ENCODE measurements at places on chromosomes 2 and 18.

DNA sequence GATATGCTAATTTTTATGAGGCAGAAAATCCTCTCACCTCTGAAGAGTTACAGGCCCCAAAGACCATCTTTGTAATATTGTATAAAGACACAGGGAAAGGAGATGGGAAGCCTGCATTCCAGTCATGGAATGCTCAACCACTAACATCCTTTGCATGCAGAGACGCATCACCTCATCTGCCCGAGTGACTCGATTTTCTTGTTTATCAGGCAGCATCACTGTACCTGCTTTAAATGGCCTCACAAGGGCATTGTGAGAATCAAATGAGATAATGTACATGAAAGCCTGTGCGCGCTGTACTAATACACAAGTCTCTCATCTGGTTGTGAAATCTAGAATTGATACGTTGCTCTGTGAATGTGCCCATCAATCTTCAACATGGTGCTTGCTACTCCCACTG, 10.2 kb upstream of the TMEM247 start:
- no peak for DNase-seq

DNA sequence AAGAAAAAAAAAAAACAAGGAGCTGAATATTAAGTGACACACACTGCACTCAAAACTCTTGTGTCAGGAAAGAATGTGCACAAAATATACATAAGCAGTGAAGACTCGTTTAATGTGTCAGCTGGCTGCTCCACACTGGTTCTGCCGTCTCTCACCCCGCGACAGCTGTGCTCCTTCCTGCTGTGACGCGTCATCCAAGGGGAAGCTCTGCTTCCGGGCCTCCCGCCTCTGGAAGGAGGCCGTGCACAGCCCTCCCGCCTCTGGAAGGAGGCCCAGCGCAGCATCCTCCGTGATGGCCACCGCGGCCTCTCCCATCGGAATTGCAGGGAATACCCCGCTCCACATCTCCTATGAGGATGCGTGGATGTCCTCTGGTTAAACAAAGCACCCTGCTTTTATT, 151.0 kb downstream of the HDAC4 start:
- DNase-seq: no peak

DNA sequence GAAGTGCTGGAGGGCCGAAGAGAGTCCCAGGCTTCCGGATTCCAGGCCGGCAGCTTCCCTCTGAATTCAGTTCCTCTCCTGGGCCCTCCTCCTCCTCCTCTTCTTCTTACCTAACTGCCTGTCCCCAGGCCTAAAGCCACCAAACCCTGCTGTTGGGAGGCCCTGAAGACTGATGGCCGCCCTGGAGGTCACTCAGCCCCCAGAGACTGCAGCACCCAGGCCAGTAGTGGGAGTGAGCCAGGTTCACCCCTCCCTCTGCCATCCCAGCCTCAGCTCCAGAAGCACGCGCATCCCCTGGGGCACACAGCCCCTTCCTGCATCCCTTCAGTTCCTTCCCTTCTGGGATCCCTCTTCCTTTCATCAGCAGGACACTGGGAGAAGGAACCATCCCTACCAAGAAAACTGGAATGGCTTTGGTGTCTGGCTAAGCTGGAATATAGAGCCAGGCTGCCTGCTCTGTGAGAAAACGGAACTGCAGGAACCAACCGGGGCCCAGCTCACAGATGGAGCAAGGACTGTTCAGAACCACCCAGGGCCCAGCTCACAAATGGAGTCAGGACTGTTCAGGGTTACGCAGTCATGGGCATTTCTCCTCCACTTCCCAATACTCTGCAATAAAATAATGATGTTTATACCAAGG, 127.4 kb downstream of the NDUFA10 start:
- no peak for DNase-seq

GRCh38 chr2:81481994-81482368, 1177.4 kb upstream of the LRRTM1 start:
- DNase-seq: no peak

DNA sequence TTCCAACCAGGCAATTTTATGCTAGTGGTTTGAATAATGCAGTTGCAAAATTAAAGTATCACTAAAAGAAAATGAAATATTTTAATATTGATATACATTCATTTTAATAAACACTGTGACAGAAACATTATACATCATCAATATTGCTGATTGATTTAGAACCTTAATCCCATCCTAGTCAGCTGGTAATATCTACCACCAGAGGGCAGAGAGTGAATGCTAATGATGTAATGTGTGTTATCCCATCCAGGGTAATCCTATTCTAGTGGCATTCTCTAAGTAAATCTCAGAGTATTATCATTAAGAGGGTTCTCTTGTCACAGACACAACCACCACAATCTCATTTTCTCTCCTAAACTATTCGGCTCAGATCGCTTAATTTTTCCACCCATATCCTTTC, 477.4 kb downstream of the CPS1 start:
- no peak for DNase-seq

DNA sequence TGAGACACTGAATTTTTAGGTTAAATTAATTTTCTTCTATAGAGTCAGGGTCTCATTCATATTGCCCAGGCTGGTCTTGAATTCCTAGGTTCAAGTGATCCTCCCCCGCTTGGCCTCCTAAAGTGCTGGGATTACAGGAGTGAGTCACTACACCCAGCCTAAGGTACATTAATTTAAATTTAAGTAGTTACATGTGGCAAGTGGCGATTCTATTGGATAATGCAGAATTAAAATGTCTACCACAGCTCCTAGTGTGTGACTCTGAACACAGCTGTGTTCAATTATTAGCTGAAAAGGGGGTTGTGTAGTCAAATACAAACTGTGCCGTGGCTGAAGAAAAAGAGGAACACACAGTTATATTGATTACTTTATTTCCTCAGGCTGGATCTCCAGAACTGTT, 2.2 kb upstream of the CAD start:
- no peak for DNase-seq

- no peak for DNase-seq
These were observed 811.6 kb downstream of the BCL11A start for GRCh38 chr2:59741840-59742239.

- DNase-seq: no peak
These were observed 61.7 kb downstream of the KCMF1 start for GRCh38 chr2:85032621-85033020.

Data from activated CD8-positive, alpha-beta memory T cell treated with anti-CD3 and anti-CD28 coated beads for 1 hour (primary cell).